ENCODE measurements at places on chromosomes 16 and 17.

- DNase-seq: no peak
These were observed 46.3 kb downstream of the CLEC19A start for GRCh38 chr16:19331794-19332193.

GRCh38 chr17:46949291-46950174 lies 26.6 kb downstream of the GOSR2 start:
- no peak for DNase-seq

DNA sequence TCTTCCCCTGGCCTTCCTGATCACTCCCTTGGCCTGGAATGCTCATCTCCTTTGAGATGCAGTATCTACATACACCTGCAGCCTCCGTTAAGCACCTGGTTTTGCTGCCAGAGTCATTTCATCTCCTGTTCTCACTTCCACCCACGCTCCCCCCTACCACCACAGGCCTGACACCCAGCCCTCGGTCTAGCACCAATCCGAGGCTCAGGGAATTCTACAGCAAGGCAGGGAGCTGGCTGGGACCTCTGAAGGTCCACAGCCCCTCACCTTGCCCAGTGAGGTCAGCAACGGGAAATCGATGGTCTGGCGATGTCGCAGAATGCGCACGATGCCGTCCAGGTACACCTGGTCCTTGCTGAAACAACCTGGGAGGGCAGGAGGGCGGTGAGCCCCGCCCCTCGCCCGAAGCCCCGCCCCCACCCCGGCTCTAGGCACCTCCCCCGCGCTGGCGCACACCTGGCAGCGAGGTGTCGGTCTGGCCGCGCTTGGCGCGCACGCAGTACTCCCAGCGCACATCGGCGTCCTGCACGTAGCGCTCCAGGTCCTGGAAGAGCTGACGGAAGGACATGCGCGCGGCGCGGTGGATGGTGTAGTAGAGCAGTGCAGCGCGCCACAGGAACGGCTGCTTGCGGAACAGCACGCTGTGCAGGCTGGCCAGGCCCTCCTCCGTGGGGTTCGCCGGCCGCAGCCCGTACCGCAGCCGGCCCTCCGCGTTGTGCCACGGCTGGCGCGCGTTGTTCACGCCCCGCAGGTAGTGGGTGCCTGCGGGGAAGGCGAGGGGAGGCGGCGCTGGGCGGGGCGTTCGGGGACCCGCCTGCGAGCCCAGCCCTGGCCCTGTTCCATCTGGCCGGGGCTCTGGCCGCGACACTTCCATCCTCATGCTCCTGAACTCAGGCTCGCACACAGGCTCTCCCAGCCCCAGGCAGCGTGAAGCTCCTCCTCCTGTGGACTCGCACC lies 5.7 kb downstream of the MATCAP1 start:
- no peak for DNase-seq

DNA sequence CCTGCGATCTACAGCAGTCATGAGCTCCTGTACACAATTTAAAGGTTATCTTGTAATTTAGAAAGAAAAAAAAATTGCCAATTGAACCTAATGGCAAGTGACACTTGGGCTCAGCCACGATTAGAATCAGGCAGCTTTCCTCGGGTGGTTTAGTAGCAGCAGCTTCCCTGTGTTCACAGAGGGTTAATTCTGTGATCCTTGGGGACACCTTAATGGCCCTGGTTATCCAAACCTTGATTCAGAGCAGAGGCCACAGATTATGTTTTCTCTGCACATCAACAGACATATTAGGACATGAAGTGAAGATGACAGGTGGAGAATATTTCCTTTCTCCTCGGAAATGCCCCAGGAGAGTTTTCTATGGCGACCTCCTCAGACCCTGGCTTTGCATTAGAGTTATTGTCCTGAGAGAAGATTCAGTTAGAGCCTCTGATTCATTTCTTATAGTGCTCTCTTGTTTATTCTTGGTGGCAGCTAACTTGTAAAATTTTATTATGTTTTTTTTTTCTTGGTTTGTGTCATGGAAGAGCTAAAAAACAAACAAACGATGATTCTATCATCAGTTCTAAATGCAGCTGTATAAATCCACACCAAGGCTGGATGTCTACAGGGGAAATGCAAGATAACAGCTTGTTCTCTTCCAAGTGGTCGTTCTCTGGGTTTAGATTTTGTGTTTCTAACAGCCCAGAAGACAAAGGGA lies 351.2 kb upstream of the DYNLRB2 start:
- no peak for DNase-seq

DNA sequence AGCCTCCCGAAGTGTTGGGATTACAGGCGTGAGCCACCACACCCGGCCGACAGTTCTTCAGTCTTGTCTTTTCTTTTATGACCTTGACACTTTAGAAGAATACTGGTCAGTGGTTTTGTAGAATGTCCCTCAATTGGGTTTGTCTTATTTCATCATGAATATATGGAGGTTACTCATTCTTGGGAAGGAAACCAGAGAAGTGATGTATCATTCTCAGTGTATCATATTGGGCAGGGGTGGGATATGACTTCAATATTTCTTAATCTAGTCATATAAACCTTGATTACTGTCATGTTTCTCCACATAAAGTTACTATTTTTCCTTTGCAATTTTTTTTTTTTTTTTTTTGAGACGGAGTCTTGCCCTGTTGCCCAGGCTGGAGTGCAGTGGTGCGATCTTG lies 36.9 kb downstream of the SNTB2 start:
- DNase-seq: no peak

DNA sequence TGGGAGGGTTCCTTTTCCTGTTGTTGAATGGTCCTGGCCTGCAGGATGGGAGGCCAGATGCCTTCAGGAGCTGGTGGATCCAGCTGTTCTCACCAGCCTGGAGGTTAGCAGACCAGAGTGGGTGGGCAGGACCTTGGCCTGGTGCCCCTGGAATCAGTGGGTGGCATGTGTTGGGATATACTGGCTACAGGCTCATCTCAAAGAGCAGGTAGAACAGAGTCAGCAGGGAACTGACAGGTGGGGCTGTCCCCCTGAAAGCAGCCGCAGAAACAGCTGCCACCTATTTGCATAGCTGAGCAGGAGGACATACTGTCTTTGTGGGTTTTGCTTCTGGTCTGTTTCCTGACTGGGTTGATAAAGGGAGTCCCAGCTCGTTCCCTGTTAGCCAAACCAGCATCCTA lies 144.1 kb downstream of the RAB11FIP4 start:
- peak; percentile 78 for DNase-seq

DNA sequence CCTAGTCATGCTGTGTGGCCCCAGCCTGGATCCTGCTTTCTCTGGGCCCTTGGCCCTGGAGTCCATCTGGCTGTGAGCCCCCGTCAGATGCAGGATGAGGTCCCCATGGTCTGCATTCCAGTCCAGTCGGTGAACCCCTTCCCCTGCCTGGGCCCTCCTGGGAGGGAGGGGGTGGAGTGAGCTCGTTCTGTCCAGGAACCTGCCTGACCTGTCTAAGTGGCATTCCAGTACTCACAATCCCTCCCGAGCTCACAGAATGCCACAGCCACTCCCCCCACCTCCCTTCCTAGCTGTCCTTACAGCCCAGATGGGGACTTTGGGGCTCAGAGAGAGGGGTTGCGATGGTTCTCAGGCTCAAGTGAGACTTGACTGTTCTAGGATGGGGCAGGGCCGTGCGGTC lies 15.5 kb downstream of the SPNS2 start:
- no peak for DNase-seq

DNA sequence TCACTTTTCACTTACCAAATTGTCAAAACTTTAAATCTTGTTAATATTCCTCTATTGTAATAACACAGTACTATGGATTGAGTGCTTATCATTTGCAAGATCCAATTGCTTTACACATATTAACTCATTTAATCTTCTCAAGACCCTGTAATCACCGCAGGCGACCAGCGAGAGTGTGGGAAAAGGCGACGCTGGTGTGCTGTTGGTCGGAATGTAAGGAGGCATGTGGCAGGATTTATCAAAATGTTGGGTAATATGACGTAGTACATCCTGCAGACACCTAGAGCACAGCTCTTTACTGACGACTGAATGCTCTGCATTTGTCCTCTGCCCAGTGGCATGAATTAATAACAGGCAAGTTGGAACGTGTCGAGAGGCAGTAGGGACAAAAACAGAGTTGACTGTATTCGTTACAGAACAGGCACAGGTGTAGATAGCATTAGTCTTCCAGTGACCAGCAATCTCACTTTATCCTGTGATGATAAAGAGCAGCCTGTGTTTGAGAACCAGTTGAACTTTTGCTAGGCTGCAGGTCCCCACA lies 80.3 kb downstream of the TNRC6C start:
- DNase-seq: no peak

DNA sequence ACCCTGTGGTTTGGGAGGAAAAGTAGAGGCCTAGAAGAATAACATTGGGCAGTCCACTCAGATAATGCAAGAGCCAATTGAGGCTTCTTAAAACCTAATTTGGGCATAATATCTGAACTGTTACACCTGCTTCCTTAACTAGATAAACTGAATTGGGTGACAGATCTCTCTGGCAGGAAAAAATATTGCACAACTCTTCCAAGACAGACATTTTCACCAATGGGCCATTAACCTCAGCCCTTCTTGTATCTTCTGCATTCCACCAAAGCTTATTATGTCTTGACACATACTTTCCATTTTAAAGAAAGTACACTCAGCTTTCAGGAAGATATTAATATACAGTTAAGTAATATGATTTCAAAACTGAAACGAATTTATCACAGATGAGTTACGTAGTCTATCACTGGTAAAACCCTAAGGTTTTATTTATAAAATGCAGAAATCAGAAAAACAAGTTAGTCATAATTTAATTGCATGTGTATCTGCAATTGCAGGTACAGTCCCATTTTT lies 79.9 kb upstream of the MON1B start:
- peak; percentile 2 for DNase-seq

GRCh38 chr16:50742576-50743200 lies 802 bp downstream of the CYLD start:
- DNase-seq: peak; percentile 53

- no peak for DNase-seq
These were observed 25.8 kb upstream of the IRF8 start for GRCh38 chr16:85873153-85873552.

DNA sequence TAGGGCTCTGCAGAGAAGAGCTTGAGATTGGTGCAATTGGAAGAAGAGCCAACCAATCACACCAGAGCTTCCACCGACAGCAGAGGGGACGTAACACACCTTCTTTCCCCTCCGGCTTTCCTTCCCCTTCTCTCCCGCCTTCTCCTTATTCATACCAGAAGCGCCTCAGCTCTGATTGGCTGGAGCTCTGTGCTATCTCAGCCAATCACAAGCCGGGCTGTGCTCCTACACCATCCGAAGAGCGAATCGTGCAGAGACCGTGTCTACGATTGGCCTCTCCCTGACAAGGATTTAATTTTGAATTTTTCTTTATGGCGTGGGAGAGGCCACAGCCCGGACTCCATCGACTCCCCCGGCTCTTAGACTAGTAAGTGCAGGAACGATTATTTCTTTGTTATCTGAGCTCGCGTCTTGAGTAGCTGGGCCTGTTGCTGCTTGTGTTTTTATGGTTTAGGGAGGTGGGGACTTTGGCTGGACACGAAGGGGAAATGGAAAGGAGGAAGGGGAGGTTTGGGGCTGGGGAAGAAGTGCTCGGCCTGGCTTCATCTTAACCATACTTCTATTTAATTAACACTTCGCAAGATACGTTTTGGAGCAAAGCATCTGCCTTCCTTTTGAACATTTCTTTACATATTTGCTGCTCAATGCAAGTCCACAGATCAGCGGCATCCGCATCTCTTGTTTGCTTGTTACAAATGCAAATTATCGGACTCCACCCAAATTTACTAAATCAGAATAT lies at the start of gene PRR11:
Gene PRR11 (plus strand): TSS at position 308 of the 739 bp plus-strand sequence. CDS start 14,007 bp downstream, outside the sequence.
- DNase-seq: no peak

- peak; percentile 75 for DNase-seq
These were observed 26.9 kb downstream of the CD300A start for GRCh38 chr17:74493331-74493833.

- DNase-seq: no peak
These were observed 81.6 kb upstream of the CACNG3 start for GRCh38 chr16:24174504-24174903.

DNA sequence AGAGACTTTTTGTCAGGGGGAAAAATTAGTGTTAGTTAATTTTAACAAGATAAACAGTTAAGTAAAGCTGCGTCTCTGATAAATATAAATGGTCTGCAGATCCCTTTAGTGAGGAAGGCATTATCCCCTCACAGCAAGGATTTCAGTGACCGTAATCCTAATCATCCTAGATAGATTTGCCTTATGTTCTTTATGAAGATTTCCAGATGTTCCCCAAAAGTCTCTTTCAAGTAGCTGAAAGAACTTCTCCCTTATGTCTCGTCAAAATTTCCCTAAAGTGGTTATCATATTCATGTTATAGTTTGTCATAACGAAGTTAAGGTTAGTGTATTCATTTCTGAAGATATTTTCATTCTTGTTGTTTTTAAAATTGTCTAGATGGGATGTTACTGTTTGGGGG lies 5.6 kb downstream of the MOSMO start:
- DNase-seq: no peak

GRCh38 chr17:28466001-28466400 lies 7.4 kb upstream of the SLC13A2 start:
- DNase-seq: no peak

DNA sequence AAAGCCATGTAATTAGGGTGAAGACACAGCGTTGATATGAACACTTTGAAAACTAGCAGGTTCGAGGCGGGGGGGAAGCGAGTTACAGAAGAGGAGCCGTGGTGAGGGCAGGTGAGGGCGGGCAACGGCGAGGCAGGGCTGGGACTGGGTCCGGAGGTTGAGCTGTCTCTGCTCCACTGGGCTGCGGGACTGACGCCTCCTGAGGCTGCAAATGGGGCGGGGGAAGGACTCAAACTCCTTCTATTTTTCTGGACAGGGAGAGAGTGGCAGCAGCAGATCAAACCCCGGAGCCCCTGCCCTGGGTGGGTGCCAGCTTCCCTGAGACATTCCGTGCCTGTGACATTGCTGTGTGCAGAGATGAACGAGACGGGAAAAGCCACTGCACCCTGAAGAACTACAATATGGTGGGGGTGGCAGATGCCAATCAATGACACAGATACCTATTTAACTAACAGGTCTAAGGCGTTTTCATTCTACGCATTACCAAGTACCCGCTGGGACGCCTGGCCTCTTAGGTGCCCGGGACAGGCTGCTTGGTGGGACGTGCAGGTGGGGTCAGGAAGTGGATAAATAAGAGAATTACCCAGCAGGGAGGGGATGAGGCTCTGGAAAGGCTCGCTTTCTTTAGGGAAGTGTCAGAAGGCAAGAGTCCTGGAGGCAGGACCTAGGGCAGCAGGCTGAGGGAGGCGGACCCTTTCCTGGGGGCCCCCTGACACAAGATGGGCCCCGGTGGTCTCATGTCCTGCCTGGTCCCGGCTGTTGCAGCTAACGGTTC lies 30.4 kb downstream of the RPH3AL start:
- no peak for DNase-seq

DNA sequence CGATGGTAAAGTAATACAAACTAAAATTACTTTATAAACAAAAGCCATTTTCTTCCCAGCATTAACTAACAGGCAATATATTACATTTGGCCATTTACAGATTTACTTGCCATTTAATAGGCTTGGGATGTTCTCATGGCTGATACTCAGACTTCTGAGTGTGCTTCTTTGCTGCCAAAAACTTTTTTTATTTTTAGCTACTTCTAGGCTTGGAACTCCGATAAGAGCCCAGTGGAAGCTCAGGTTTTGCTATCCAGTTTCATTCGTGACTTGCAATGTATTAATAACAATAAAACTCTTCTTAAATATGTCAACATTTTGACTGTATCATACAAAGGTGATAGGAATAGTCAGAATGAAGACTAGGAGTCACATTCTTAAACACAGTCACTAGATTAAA lies 152.3 kb downstream of the ITFG1 start:
- no peak for DNase-seq

Measured in common myeloid progenitor, CD34-positive (primary cell).